Lower leg skin (tissue), 4 donors: ENCODE measurements at places on chromosomes 5 and 9. TPM values are rescaled to one million over a fixed set of nuclear protein-coding genes. Genes with fewer than 3 reads are reported as not detected.

Gene NUP188
- 44.3 TPM for total RNA-seq

Gene TAF11L2
- not detected for total RNA-seq

Gene MEIKIN
- not detected for total RNA-seq

Gene IRX2
- 51.9 TPM for total RNA-seq

Gene SLC6A19
- total RNA-seq, result not detected

Gene SPATA31A3
- total RNA-seq, result not detected

Gene CNTFR
- total RNA-seq, result 13.4 TPM

Gene FBXL7
- total RNA-seq, result 6.8 TPM

Gene CDC20B
- total RNA-seq, result not detected

Gene LCN1
- total RNA-seq, result not detected

Gene BTNL9
- 26.6 TPM for total RNA-seq

Gene DCTN4
- total RNA-seq, result 57.5 TPM

Gene PCDHAC2
- 0.27 TPM for total RNA-seq

Gene PGGT1B
- total RNA-seq, result 16.5 TPM

Gene ORM2
- not detected for total RNA-seq

Gene ZMAT2
- total RNA-seq, result 28.2 TPM

DNA sequence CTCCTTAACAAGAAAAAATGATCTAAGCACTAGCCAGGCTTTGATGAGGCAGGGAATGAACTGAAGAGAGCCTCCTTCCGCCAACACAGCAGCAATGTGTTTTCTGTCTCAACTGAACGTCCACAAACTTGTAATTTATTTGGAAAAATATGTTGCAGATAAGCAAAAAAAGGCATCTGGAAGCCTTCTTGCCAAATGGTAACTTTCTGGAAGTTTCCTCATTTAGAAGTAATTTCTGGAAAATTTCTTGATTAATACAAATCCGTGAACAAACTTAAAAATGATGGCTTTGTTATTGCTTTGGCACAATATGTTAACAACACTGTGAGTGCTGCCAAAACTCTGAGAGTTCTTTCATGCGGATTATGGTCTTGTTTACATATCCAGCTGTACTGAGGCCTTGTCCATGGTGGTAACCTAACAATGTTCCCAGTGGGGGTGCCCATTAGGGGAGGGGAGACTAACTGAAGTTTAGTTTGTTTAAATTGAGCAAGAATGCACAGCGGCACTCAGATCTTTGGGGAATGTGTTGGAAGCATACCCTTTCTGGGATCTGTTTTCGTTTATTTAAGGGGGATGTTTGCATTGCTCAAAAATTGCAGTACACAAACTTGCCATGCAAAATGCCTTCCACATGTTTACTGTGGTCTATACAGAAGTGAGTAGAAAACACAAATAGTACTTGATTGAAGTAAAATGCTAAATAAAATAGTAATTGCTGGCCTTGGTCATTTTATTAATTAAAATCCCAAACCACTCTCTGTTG lies 334.7 kb downstream of the NR2F1-AS1 start:
- no peak for DNase-seq

DNA sequence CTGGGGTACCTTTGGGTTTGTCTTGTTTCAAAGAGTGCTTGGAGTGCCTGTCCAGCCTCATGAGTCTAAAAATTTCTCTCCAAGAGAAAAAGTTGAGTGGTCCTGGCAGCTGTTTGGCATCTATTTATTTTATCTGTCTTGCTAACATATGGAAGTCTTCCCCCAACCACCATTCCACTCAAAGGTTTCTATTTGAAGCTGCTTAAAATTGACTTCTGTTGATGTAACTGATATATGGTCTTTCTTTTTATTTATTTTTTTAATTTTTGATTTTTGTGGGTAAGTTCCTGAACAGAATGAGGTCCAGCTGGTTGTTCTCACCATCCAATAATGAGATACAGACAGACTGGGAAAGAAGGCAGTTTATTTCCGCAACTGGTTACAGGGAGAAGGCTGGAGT lies 178.7 kb upstream of the SGCD start:
- DNase-seq, result no peak

DNA sequence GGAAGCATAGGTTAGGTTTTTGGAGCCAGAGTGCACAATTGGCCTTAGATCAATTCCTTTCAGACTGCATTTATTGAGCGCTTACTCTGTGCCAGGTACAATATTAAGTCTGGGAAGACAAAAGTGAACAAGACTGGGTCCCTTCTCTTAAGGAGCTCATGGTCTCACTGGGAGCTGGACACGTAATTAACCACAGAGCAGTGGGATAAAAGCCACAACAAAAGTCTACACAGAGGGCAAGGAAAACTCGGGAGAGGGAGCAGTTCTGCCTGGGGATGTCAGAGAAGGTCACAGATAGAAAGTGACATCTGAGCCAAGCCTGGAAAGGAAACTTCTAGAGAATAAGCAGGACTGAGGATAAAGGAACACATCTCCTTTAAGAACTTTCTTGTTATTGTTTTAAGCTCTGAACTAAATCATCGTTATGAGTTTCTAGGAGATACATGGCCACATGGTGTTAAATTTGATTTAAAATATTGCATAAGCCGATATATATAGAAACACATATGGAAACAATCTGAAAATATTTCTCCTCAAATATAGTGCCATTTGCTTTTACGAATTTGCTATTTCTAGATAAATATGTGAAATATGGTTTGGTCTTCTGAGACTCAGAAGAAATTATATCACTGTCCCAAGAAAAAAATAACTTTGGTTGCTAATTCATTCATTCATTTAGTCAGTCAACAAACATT lies 40.1 kb upstream of the PDE8B start:
- DNase-seq, result no peak

DNA sequence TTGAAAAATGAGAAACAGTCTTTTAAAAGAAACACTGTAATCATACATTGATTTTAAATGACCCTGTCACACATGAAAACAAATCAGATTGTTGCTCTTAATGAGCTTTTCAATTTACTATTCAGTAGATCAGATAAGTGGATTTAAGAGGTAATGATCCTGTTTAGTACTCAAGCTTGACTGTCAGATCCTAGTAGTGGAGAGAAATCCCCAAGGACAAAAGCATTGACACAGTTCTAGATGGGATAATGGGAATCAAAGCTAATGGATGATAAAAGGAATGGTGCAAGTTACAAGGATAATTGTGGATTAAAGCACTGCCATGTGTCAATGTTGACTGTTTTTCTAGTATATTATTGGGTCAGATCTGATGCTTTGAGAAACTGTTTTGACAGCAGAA lies 142.3 kb upstream of the TLX3 start:
- no peak for DNase-seq

- DNase-seq, result no peak
Measured at GRCh38 chr5:113043491-113043931, 66.9 kb downstream of the DCP2 start.

DNA sequence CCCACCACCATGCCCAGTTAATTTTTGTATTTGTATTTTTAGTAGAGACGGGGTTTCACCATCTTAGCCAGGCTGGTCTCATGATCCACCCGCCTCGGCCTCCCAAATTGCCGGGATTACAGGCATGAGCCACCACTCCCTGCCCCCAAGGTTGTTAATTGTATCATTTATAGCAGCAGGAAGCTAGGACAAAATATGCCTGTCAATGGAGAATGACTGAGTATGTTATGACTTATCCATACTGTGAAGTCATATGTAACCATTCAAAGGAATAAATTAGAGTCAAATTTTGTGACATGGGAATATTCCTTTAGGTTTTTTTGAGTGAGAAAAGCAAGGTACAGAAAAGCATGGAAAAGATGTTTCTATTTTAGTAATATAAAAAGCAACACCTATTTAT lies 3.9 kb upstream of the DAB2 start:
- DNase-seq, result no peak

DNA sequence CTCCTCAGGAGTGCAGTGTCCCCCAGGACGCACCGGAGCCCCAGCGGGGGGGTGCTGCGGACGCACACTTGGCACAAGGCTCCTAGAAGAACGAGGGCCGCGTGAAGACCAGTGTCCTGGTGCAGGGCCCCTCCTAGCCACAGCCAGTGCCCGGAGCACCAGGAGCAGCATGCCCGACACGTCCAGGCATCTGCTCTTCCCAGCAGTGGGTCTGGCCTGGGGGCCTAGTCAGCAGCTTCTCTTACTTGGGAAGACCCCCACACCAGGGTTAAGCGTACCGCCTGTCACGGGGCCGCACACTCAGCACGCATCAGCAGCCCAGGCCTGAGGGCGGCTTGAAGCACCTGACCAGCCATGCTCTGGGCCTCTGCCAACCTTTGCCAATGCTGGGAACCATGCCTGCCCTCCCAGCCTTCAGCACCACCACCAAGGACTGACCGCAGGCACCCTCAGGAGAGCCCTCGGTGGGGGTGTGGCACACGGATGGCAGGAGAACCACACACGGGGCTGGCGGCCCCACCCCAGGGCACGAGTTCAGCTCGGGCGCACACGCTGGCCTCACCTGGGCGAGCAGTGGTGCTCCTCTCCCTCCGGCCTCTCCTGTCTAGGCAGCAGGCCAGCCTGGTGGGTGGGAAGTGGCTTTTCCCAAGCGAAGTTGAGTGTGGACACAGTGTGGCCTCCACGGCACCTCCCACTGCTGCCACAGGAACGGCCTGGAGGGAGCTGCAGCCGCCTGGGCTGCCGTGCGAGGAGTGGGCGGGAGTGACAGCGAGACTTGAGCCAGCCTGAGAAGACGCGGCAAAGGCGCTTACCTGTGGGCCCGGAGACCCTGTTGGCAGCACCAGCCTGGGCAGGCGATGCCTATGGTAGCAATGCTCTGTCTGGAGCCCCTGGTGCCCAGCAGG lies 12.0 kb upstream of the AJM1 start:
- no peak for DNase-seq

- DNase-seq, result peak; percentile 81
Measured at GRCh38 chr5:12661617-12662370, 757.5 kb upstream of the CTNND2 start.

- no peak for DNase-seq
Measured at GRCh38 chr9:123964761-123965160, 34.8 kb upstream of the DENND1A start.

- DNase-seq, result no peak
Measured at GRCh38 chr5:1141834-1142233, 30.0 kb upstream of the SLC12A7 start.

- DNase-seq, result no peak
Measured at GRCh38 chr9:34689116-34689470, 2.0 kb downstream of the CCL19 start.

DNA sequence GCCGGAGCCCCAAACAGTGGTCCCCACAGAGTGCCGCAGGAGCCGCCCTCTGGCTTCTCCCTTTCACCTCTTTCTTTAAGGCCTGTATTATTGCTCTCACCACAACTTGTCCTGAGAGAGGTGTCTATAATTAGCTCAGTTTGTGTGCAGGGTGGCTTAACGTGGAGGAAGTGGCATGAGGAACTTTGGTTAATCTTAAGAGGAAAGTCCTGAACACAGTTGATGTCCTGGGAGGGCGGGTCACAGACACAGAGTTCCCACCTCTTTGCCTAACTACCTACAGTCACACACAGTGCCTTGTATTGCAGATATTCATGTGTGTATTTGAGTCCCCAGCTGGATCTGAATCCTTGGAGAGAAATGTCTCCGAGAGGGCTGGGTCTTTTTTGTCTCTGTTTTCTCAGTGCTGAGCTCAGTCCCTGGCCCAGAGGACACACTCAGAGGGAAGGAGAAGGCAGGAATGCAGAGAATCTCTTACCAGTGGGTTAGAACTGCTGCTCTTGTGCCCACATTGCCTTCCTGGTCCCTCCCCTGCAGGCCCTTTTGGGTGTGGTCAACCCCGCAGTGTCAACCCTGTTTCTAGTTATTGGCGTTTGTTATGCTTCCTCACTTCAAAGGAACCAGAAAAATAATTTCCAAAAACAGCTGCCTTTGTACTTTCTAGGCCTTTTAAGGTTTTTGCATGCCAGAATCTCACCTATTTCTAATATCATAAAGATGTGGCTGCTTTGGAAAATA lies 392.5 kb downstream of the KDM4C start:
- DNase-seq, result no peak

DNA sequence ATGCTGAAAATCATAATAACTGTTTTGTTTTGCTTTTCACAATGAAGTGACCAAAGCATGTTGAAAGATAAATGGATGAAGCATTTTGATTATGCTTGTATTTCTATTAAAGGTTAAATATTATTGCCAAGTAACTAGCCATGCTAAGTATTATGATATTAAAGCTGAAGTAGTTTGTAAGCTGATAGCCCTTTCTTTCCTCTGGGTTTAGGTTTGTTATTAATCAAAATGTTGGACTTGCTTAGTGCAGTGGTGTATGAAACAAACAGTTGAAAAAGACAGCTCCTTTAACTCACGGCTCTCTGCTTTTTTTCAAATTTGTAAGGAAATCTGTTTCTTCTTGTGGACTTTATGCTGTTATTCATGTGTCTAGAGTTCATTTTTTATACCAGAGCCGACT lies 246.0 kb downstream of the CWC27 start:
- no peak for DNase-seq

DNA sequence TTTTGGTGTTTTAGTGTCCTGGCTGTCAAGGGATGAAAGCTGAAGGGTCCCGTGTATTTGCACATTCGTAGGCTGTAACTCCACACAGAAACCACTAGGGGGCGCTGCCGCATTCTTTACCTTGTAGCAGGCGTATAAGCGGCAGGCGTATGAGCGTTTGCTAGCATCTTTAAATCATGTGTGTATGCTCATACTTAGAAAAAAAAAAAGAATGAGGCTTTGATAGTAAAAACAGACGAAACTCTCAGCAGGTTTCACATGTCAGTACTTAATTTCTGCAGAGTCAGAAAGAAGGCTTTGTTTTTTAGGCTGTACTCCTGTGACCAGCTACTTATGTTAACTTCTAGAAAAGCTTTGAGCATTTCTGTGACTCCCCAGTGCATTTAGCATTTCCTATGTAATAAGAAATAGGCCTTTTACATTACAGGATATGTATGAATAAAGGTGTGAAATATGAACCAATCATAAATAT lies 218.8 kb upstream of the ADAMTSL1 start:
- peak; percentile 96 for DNase-seq

GRCh38 chr9:7967851-7968250 lies 168.3 kb upstream of the DMAC1 start:
- no peak for DNase-seq

DNA sequence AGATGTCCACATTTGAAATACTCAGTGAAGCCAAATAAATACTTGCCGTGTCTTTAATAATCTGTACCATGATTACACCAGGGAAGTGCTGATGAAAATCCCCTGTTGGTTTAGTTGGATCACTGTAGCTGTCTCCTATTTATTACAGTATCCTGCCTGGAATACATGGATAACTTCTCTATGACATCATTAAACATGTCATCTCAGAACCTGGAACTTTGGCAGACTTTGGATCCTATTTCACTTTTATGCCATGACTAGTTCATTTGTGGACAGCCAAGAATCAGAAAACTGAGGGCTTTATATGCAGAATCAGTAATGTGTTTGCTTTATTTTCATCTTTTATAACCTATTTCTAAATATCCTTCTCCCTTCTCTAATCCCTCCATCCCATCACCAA lies at the start of gene TXNDC8:
Gene TXNDC8 (minus strand): TSS at position 137 of the 400 bp plus-strand sequence.
- DNase-seq, result no peak
